Activated effector memory CD4-positive, alpha-beta T cell treated with anti-CD3 and anti-CD28 coated beads, Interleukin-2, amount 50 U/mL, for 16 hours (primary cell): ENCODE measurements at places on chromosomes 3 and 15.

- DNase-seq: no peak
Observed at GRCh38 chr3:100257586-100257985, 3.2 kb upstream of the TBC1D23 start.

DNA sequence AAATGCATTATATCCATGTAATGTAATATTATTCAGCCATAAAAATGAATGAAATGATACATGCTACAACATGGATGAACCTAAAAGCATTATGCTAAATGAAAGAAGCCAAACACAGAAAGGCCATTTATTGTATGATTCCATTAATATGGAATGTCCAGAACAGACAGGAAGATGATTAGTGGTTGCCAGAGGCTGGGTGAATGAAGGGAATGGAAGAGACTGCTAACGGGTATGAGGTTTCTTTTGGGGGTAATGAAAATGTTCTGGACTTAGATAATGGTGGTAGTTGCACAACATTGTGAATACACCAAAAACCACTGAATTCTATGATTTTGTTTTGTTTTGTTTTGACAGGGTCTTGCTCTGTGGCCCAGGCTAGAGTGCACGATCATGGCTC lies 61.6 kb upstream of the MAP4 start:
- DNase-seq: no peak

GRCh38 chr3:120681018-120681417 lies 1.0 kb downstream of the HGD start:
- DNase-seq: no peak

GRCh38 chr3:186259612-186260383 lies 102.2 kb downstream of the DGKG start:
- peak; percentile 87 for DNase-seq

DNA sequence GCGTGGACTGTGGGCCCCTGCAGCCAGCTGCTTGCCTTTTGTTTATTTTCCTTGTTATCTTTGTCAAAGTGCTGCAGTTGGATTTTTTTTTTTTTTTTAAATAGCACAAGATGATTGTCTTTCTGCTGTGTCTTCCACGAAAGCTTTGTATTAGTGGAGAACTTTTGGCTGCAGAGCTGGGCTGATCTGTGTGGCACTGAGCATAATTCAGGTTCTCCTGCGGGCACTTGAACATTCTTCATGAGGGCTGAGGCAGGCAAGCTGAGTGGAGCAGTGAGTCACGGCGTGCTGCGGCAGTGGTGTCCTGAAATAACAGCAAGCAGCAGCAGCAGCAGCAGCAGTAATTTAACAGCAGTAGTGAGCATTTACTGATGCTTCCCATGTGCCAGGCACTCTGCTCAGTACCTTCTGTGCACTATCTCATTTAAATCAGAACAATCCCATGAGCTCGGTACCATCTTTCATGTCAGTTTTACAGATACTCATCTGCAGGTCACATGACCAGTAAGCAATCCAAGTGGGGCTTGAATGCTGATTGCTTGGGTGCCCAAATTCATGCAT lies 45.8 kb downstream of the MITF start:
- no peak for DNase-seq

DNA sequence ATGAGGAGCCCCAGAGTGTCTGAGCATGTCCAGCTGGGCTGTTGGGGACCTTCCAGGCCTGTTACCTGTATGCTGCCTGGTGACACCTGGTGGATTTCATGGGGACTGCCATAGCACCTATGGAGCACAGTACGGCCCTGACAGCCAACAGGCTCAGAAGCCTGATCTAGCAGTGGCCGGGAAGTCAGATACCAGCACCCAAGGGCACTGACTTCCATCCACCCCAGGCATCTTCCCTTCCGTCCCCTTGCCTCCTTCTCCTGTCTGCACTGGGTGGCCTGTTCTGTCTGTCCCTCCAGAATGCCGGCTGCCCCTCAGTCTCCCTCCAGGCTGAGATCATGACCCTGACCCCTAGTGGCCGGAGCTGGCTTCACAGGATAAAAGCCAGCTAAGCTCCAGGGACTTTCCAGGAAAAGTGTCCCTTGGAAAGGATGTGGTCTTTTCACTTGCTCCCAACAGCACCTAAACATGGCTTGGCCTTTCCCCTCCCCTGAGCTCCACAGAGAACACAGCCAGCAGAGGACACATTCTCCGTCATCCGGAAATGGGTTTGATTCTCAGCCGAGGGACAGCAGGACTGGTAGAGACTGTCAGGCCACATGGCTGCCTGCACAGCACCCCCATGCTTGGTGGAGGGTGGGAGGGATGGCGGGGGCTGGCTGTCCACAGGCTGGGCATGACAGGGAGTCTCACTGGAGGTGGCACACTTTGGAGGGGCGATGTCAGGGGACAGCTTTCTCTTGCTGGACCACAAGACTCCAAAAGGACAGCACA lies 9.5 kb downstream of the RPS17 start:
- DNase-seq: peak; percentile 89

DNA sequence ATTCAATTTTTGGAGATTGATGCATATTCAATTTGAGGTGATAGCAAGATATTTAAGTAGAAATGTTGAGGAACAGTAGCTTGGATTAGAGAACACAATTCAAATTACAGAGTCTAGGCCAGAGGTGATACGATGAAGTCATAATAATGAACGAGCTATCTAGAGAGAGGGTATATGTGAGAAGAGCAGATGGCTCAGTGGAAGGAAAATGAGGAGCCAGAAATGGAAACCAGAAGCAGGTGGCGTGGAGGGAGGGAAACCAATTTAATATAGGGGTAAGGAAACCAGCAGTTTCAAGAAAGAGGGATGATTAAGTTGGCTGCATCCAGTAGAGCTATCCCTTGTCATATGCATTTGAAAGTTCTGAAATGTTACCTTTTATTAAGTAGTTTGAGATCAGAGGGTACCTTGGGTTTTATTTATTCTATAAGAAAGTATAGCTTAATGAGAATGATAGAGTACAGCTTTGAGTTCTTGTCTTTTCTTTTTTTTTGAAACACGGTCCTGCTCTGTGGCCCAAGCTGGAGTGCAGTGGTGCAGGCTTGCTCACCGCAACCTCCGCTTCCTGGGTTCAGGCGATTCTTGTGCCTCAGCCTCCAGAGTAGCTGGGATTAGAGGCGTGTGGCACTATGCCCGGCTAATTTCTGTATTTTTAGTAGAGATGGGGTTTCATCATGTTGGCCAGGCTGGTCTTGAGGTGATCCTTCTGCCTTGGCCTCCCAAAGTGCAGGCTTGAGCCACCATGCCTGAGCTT lies 22.1 kb downstream of the NCK1 start:
- no peak for DNase-seq

- DNase-seq: no peak
Observed at GRCh38 chr3:33194303-33194702, 24.3 kb downstream of the SUSD5 start.

- no peak for DNase-seq
Observed at GRCh38 chr3:139261754-139262586, 81.8 kb upstream of the MRPS22 start.

GRCh38 chr3:15861163-15861562 lies 63.4 kb upstream of the ANKRD28 start:
- DNase-seq: no peak

DNA sequence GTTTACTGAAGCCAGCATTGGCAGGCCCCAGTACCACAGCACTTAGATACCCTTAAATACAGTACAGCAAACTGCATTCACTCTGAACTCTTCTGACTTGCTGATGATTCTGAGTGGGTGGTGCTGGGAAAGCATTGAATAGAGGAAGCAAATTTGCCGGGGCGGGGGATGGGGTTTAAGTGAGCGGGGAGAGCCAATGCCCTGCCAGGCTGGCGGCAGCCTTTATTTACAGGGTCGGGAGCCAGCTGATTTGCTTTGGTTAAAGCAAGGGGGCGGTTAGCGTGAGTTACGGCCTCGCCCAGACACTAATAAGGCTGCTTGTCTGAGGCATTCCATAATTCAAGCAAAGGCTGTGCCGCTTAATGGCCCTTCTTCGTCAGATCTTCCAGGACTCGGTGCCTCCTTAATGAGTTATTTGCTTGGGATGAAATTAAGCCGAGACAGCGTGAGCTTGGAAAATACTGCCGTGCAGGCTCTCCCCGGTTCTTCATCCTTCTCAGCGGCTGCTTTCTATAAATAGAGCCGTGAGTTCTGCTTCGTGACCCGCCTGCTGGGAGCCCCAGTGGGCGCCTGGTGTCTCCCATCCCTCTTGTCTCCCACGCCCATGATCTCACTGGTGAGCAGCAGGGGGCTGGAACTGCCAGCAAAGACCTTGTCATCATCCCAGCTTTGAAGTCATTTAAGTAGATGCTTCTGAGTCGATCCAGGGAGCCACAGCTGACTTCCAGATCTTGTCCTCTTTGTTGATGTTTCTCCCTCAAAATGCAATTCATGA lies 25.8 kb downstream of the SPSB4 start:
- peak; percentile 54 for DNase-seq

- DNase-seq: no peak
Observed at GRCh38 chr15:70195587-70196305, 98.0 kb upstream of the TLE3 start.

DNA sequence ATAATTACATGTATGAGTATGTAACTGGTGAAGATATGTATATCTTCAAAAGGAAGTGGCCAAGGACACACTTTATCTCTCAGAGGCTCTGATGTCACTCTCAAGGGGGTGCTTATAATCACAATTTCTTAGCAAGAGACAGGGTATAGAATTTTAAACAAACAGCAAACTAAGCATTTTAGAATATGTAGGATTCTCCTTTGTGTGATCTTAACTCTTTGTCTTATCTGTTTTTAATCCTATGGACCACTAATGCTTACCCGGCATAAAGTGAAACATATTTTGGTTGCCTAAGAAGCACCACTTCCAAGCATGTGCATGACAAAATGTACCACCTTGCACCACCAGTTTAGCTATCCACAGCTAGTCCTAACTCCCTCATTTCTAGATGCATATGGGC lies 8.2 kb upstream of the MBNL1 start:
- no peak for DNase-seq

DNA sequence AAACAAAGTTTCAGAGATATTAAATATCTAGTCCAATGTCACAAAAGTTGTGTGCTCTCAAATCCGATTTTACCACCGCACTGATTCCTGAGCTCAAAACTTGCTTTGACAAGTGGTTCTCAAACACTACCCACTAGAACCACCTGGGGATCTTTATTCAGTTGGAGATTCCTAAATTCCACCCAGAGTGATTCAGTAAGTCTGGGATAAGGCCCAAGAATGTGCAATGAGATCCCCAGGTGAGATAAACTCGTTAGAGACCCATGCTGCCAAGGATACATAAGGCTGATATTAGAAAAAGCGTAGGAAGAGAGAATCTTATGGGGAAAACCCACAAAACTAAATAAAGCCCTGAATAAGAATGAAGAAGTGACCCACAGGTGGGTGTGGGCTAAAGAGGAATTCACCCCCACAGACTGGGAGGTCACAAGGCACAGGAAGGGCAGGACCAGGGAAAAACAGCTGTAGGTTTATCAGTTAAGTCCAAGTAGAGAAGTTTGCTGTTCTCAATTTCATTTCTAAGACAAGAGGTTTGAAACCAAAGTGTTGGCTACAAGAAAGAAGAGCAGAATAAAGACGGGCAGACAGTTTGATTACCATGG lies 11.5 kb upstream of the RPS17 start:
- no peak for DNase-seq
